Colonic mucosa (tissue), 4 donors: ENCODE measurements at places on chromosomes 4 and X.

- H3K4me1 ChIP-seq, result no peaks in the 10 kb centered on the region
- no peak for DNase-seq
- no peaks in the 10 kb centered on the region for H3K36me3 ChIP-seq
Observed at GRCh38 chr4:183303301-183303700, 16.8 kb downstream of the CLDN22 start.

DNA sequence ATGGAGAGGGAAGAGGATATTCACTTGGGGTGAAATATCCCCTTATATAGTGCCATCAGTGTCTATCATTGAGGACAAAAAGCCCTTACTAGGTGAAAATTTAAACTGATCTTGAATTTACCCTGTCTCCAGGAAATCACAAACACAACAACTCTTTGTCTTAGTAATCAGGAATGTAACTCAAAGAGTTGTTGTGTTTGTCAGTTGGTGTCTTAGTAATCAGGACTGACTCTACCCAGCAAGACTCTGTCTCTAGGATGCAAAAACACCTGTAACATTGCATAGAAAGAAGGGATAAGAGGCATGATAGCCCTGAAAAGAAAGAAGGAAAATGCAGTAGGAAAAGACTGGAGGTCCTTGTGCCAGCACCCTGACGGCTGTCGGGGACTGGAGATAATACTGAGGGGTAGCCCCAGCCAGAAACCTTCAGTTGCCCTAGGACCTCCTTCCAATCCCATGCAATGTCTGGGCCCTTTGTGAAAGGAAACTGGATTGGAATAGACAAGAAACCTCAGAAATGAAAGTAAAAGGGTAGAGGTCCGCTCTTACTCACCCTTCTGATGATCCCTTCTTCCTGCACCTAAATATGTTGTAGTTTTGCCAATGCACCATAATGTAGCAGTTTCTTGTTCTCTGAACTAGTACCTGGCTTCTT lies 45.3 kb downstream of the HMGB2 start:
- H3K36me3 ChIP-seq, result no peaks in the 10 kb centered on the region
- H3K27ac ChIP-seq, result no peak overlapping the region
- H3K27me3 ChIP-seq, result no peaks in the 10 kb centered on the region
- no peak overlapping the region for H3K4me3 ChIP-seq
- no peak for DNase-seq

- no peaks in the 10 kb centered on the region for H3K4me1 ChIP-seq
- no peak overlapping the region for H3K4me3 ChIP-seq
- DNase-seq, result no peak
- H3K36me3 ChIP-seq, result no peaks in the 10 kb centered on the region
Observed at GRCh38 chr4:75107755-75108612, 175.1 kb downstream of the PARM1 start.

DNA sequence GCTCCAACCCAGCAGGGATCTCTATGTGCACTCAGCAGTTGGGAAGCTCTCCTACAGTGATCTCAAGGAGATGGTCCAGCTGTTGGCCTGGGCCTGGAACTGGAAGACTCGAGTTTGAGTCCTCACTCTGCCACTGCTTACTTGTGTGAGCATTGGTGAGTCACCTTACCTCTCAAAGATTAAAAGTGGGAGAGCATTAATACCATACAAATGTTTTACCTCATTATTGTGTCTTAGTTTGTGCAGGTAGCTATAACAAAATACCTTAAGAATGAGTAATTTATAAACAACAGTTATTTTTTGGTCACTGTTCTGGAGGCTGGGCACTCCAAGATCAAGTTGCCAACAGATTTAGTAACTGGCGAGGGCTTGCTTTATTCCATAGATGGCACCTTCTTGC lies 21.4 kb upstream of the ZNF827 start:
- H3K4me3 ChIP-seq, result no peak overlapping the region
- no peaks in the 10 kb centered on the region for H3K36me3 ChIP-seq
- no peaks in the 10 kb centered on the region for H3K27me3 ChIP-seq
- no peak for DNase-seq
- no peaks in the 10 kb centered on the region for H3K4me1 ChIP-seq

DNA sequence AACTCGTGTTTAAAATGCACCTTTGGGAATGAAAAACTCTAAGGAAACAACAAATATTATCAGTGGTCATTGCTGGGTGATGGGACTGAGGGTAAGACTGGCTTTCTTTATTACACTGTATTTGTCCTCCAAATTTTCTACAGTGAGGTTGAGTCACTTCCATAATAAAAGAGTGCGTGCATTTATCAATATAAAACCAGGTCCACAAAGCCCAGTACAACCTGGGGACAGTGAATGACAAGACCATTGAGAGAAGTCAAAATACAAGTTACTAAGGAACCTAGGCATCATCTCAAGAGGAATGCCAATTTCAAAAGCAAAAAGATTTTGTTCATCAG lies 76.4 kb downstream of the MAGED4 start:
- no peaks in the 10 kb centered on the region for H3K4me1 ChIP-seq
- H3K4me3 ChIP-seq, result no peak overlapping the region
- no peaks in the 10 kb centered on the region for H3K27me3 ChIP-seq
- H3K27ac ChIP-seq, result no peak overlapping the region
- H3K36me3 ChIP-seq, result no peaks in the 10 kb centered on the region

DNA sequence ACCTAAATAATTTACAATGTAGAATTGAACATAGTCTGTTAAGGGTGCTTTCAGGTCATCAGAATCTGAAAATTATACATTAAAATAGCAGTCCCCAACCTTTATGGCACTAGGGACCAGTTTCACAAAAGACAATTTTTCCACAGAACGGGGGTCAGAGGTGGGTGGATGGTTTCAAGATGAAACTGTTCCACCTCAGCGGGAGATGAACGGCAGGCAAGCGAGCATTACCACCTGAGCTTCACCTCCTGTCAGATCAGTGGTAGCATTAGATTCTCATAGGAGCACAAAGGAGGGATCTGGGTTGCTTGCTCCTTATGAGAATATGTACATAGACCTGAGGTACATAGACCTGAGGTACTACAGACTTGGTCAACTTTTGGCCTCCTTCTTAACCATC lies 29.0 kb downstream of the LRBA start:
- H3K4me3 ChIP-seq, result no peak overlapping the region
- DNase-seq, result no peak
- H3K4me1 ChIP-seq, result no peaks in the 10 kb centered on the region
- no peak overlapping the region for H3K27ac ChIP-seq
- H3K27me3 ChIP-seq, result no peaks in the 10 kb centered on the region
- H3K36me3 ChIP-seq, result no peaks in the 10 kb centered on the region

- no peaks in the 10 kb centered on the region for H3K36me3 ChIP-seq
- H3K27me3 ChIP-seq, result no peaks in the 10 kb centered on the region
- no peaks in the 10 kb centered on the region for H3K4me1 ChIP-seq
- no peak for DNase-seq
- no peak overlapping the region for H3K4me3 ChIP-seq
- H3K27ac ChIP-seq, result no peak overlapping the region
Observed at GRCh38 chr4:26959654-26960047, 99.0 kb downstream of the STIM2 start.

DNA sequence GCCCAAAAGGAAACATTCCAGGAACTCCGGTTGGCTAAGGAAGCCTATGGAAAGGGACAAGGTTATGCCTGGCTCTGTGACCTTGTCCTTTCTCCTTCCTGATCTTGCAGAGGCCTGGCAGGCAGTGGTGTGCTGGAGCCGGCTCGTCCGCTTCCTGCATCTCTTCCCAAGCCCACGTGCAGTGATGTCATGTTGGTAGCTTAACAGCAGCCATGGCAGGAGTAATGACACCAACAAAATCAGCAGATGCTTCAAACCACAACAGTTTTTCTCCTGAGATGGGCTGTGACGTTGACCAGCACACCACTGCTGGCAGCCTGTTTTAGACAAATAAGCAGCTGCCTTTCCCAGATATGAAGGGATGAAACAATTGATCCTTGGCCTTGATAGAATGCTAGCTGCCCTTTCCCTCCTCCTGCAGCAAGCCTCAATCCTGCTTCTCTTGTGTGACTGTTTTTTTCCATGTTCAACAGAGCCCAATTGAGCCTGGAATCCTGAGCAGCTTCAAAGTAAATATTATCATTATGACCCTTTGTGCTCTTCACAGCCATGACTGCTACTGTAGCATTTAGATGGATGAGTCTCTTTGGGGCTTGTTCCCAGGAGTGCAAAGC lies 23.4 kb downstream of the SEPTIN6 start:
- DNase-seq, result no peak
- no peak overlapping the region for H3K27ac ChIP-seq
- no peaks in the 10 kb centered on the region for H3K27me3 ChIP-seq
- H3K36me3 ChIP-seq, result no peaks in the 10 kb centered on the region
- H3K4me3 ChIP-seq, result no peak overlapping the region

DNA sequence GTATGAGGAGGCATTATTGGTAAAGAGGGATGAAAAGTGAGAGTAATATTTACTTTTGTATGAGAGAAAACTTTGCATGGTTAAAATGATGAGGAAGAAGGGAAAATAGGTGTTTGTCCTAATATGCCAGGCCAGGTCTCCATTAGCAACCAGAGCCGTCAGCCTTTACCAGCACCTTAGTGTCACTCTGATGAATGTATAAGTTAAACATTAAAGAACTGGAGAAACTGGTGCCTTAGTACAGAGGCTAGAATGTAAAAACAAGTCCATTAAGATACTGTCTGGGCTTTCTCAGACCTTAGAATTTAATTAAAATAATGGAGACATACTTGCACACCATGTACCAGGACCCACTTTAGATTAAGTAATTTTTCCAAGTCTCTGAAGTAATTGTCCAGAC lies 222.3 kb downstream of the FAM47A start:
- H3K4me1 ChIP-seq, result no peaks in the 10 kb centered on the region
- H3K27me3 ChIP-seq, result no peaks in the 10 kb centered on the region
- H3K4me3 ChIP-seq, result no peak overlapping the region

DNA sequence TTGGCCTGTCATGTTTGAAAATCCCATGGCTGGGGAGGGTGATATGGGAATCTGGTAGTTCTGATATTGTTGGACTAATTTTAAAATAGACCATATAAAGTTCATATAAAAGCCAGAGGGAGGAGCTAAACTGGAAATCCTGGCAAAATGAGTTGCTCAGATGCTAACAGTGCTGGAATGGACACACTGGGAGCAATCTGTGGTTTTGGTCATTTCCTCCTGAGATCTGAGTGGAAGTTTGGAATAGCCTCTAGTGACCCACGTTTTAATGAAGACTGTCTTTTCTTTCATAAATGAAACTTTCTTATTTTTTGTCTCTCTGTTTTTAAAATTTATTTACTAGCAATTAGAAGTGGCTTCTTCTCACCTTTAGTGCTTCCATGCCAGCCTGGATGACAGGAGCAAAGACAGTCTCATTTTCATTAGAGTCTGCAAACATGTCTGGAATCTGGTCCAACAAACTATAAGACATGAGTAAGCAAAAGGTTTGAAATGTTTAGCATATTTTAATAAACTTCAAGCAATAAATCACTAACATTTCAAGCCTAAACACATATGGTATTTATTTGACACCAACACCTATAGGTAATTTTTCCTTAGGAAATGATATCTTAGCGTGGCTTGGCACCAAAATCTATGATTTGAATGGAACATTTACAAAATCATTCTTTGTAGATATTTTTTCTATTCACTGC lies 66.6 kb downstream of the METTL14 start:
- no peaks in the 10 kb centered on the region for H3K4me1 ChIP-seq
- H3K4me3 ChIP-seq, result no peak overlapping the region
- DNase-seq, result no peak

GRCh38 chr4:12576409-12576808 lies 907.7 kb downstream of the RAB28 start:
- no peak overlapping the region for H3K4me3 ChIP-seq
- DNase-seq, result no peak
- H3K36me3 ChIP-seq, result no peaks in the 10 kb centered on the region
- no peaks in the 10 kb centered on the region for H3K4me1 ChIP-seq
- no peaks in the 10 kb centered on the region for H3K27me3 ChIP-seq

GRCh38 chrX:9569876-9570301 lies 105.0 kb downstream of the TBL1X start:
- no peak overlapping the region for H3K4me3 ChIP-seq
- H3K27ac ChIP-seq, result no peak overlapping the region
- DNase-seq, result no peak
- H3K36me3 ChIP-seq, result no peaks in the 10 kb centered on the region
- no peaks in the 10 kb centered on the region for H3K27me3 ChIP-seq
- no peaks in the 10 kb centered on the region for H3K4me1 ChIP-seq

- H3K36me3 ChIP-seq, result no peaks in the 10 kb centered on the region
- no peak overlapping the region for H3K27ac ChIP-seq
- no peak for DNase-seq
- H3K4me3 ChIP-seq, result no peak overlapping the region
- no peaks in the 10 kb centered on the region for H3K27me3 ChIP-seq
Observed at GRCh38 chr4:946103-946450, 13.8 kb downstream of the TMEM175 start.

GRCh38 chr4:159110961-159111360 lies 8.1 kb downstream of the RAPGEF2 start:
- H3K27me3 ChIP-seq, result no peaks in the 10 kb centered on the region
- no peak overlapping the region for H3K4me3 ChIP-seq
- H3K27ac ChIP-seq, result no peak overlapping the region
- H3K36me3 ChIP-seq, result no peaks in the 10 kb centered on the region
- peaks cover 2% of the 10 kb centered on the region for H3K4me1 ChIP-seq

- no peak overlapping the region for H3K4me3 ChIP-seq
- H3K27me3 ChIP-seq, result no peaks in the 10 kb centered on the region
- no peak overlapping the region for H3K27ac ChIP-seq
- H3K36me3 ChIP-seq, result no peaks in the 10 kb centered on the region
Observed at GRCh38 chrX:37765507-37765906, 14.4 kb upstream of the CYBB start.
